A673 (cell line): ENCODE measurements at places on chromosomes 13 and 19. TPM values are rescaled to one million over a fixed set of nuclear protein-coding genes. Genes with fewer than 3 reads are reported as not detected.
A peak's percentile ranks its signal among the peaks of the same experiment; 100 is the strongest.

The KMT2B gene
- total RNA-seq: 49.1 and 51.0 TPM in 2 replicates

DNA sequence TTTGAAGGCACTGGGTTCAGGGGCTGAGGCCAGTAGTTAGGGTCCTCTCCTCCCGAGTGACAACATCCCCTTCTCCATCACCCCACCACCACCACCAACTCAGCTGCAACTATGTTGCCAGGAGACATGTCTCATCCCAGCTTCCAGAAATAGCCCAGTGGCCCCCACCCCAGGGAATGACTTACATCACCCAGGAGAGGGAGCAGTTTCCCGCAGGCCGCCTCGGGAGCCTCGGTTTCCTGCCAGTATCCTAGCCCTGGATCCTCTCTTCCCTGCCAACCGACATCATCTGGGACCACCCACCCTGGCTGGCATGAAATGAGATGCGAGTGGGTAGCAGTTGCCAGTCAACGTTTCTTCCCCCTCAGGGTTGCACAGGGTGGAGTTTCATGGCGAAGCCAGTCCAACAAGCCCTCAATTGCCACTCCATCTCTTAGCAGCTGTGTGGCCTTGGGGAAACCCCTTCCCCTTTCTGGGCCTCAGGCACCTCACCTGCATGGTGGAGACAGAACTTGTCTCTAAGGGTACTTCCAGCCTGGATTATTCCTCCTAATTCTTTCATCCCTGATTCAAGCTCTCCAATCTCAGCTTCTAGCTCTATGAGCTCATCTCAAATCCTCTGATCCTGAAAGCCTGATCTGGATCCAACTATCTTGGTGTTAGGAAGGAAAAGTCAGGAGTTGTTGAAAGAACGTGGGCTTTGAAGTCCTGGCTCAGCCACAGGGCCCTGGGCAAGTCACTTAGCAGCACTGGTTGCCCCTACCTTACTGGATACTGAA lies 3.9 kb upstream of the GSK3A start:
- DNase-seq: peak; percentile 85

DNA sequence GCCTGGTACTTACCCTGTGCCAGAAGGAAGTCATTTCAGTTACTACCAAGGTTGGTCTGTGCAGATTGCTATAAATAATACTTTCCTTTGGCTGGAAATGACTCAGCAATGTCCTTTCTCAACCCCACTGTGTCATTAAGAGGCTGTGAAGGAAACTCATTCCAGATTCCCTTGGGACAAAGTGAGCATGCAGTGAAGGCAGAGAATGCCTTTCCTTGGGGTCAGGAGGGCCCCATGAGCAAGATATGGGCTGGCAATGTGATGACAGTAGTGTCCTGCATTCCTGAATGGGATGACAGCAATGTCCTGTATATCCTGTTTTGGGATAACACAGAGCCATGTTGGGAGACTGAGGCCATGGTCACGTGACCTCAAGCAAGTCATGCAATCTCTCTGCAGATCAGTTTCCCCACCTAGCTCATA lies 213.1 kb upstream of the TMTC4 start:
- peak; percentile 66 for DNase-seq

DNA sequence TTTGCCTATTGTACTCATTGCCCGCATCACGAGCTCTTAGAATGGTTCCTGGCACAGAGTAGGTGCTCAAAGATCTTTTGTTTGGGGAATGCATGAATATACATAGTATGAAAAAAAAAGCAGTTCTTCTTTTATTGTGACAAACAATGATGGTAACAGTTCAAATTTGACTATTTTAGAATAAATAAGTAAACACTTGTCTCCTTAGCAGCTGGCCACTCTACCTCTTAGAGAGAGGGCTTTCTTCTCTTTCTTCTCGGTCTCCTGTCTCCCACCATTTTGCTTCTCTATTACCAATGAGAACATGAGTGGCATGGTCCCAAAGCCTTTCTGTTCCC lies 639 bp upstream of the SLAIN1 start:
- DNase-seq: no peak

DNA sequence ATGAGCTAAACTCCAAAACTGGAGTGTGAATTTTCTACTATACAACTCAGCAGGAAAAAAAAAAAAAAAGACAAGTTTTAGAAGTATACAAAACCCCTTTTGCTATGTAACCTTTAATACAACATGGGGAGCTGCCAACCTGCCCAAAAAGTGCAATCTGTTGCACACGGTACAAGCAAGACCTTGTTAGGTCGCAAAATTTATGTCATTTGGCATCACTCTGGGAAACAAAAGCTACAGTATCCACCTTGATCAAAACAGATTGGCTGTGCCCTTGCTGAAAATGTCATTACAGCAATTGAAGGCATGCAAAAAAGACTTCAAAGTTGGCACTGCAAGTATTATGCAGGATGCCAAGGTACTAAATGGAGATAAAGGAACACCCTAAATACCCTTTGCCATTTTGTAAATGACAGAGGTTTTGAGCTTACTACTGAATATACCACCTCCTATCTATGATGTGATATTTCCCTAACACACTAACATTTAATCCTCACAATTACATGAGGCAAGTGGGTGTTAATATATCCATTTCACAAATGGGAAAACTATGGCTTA lies 150.1 kb downstream of the TBC1D4 start:
- no peak for DNase-seq

DNA sequence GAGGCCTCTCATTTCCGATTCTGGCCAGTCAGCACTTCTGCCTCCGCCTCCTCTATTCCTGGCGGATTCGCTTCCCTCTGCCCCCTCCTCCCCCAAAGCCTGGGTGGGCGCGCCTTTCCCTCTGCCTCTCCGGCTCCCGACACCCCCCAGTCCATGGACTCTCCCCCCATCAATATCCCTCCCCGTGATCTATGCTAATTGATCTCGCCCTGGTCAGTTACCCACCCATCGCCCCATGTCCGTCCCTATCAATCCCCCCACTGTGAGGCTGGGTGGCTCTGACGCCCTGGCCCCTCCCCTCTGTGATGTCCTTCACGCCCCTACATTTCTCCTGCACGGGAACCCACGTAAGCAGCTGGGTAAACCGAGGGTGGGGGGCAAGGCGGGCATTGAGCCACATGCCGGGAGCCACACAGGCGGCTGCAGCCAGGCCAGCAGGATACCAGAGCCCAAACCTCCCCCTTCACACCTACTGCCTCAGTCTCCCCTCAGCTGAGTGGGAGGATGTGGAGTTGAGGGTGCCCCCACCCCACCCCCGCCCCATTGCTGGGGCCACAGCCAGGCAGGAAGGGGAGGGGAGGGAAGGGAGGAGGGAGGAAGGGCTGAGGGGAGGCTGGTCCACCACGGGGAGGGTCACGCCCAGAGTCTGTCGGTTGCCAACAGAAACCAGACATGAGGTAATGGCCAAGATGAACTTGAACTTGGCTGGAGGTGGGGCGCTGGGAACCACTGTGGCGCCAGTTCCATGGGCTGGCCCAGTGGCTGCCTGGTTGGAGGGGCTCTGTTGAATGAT lies 21.0 kb downstream of the SMIM24 start:
- no peak for DNase-seq

- DNase-seq: no peak
These were observed 12.4 kb upstream of the ZSCAN4 start for GRCh38 chr19:57656346-57656745.

DNA sequence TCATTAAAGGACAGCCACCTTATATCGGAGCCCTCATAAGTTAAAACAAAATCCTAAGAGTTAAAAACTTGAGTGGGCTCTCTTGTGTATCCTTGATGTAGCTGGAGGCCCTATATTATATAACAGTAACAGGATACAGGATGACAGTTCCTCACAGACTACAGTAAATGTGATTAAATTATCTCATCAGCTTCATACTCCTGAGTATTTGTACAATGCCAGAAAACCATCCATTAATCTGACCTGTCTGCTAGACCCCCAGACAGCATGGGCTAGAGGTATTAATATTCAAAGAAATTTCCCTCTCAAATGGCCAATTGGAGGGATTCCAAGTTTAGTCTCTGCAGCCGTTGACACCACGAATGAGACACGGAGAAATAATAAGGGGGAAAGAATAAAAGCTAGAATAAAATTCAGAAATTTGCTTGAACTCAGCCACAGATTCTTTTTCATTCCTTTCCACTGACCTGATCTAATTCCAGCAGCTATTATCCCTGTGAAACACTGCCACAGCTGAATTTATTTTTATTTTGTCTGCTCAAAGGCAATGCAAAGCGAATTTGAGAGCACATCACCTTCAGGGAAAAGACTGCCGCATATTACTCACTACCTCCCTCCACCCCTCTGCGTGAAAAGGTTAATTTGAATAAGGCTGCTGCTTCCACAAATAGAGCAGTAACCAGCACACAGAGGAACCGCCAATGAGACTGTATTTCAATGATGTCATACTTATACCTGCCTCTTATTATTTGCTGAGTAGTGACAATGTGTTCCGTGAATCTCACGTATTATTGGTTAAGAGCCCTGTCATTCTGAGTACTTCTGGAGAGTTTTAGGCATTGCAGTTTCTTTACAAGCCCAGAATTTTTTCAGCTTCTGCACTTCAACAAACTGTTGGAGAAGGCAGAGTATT lies 155.9 kb upstream of the KLF12 start:
- DNase-seq: peak; percentile 57

DNA sequence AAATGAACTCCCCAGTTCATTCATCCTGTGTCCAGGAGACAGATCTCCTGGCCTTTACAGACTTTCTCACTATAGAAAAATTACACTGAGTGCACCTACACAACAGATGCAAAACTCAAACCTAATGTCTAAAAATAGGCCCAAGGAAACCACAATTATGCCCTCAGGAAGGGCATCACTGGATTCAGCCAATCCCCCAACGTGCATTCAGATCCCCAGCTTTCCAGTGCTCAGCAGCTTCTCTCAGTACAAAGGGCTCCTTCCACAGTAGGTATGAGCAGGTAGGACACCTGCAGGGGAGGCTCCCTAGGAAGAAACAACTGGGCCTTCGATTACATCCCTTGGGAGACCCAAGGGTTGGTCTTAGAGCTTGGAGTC lies 2.1 kb downstream of the ZNF709 start:
- no peak for DNase-seq

The RAB20 gene
- 0.88 and 1.2 TPM in 2 replicates for total RNA-seq

The EXOC3L2 gene
- not detected in 2 replicates for total RNA-seq

DNA sequence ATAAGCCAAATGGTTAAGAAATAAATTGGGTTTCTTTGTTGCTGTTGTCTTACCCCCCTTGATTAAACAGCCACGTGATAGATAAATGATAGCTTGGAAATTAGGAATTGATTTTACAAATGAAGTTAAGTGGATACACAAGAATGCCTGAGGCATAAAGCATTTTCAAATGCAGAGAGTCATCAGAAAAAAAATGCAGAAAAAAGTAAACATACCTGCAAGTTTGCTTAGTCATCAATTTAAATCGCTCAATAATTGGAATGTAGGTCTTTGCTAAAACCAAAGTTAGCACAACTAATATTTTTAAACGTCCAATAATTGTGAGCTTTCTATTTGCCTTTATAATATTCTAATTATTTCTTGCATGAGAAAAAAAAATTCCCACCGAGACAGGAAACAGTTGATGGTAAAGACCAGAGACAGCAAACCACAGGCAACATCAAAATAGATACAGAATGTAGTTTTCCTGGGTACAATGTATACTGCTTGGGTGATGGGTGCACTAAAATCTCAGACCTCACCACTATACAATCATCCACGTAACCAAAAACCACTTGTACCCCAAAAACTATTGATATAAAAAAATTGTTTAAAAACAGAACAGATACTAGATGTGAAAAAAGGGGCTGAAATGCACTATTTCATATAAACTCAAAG lies 924.0 kb downstream of the PCDH9 start:
- DNase-seq: no peak

DNA sequence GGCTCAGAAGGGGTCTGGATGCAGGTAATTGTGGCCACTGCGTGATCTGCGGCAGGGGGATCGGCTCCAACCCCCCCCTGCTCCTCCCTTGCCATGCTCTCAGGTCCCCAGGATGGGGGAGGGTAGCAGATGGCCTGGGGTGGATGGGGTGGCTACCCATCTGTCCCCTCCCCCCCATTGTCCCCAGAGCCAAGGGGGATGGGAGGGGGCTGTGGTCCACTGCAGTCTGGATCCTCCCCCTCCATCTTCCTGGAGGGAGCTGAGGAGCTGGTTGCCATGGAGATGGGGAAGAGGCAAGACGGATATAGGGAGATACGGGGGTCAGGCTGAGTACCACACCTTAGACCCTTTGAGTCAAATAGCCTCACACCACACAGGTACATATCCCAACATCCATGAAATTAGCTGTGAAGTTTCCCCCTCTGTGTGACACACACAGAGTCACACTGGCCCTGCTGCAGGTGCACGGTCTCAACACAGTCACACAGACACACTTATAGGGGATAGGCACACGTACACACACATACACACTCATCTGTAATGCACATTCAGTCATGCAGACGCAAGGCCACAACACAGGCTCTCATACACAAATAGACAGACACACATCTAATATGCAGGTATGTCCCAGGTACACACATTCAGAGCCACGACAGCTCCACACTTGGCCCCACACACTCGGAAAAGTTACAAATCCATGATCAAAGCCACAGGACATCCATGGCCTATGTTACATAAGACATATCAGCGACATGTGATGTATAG lies 1.8 kb upstream of the NOVA2 start:
- DNase-seq: no peak

GRCh38 chr19:55101261-55101660 lies 16.2 kb downstream of the PPP1R12C start:
- no peak for DNase-seq

DNA sequence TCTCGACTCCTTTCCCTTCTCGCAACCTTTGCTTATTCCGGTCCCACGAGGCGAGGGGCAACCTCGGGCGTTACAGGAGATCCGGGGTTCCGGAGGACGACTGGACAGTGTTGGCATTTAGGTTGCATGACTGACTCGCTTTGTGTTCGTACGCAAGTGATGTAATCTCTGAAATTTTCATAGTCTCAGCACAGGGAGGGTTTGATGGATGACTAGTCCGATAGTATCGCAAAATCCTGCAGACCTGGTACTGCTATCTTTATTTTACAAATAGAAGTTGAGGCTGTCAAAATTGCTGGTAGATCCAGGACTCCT lies 342 bp downstream of the DDX49 start:
- no peak for DNase-seq

GRCh38 chr13:74533226-74533625 lies 399.0 kb upstream of the KLF12 start:
- no peak for DNase-seq

The FCER2 gene
- not detected in 2 replicates for total RNA-seq

- DNase-seq: peak; percentile 39
These were observed 88.1 kb downstream of the SHISA2 start for GRCh38 chr13:25963674-25964073.

The MEF2B gene
- 2.9 and 3.4 TPM in 2 replicates for total RNA-seq

DNA sequence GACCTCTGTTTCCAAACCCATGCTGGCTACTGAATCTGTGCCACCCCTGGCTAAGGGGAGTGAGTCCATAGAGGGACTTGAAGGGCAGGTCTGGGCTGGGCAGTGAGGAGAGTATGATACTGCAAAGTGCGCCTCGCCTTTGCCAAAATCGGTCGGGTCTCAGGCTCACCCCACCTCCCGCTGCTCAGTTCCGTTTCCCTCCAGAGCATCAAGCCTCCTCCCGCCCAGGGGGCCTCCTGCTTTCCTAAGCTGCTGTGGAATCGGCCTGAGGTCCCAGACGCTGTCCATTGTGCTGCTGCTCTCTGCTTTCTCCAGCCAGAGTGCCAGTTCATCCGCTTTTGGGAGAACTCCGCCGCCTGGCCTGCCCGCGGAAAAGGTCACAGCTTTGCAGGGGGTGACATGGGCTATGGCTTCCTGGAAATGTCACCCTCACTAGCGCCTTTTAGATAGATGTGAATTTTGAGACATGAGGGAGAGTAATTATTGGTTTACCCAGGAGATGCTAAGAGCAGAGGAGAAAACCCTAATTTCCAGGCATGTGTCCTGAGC lies 1418.4 kb downstream of the UQCRFS1 start:
- peak; percentile 34 for DNase-seq

The RNF17 gene
- total RNA-seq: not detected in 2 replicates

The ARL11 gene
- not detected in 2 replicates for total RNA-seq
